ENCODE measurements at places on chromosomes 7 and 10. TPM values are rescaled to one million over a fixed set of nuclear protein-coding genes. Genes with fewer than 3 reads are reported as not detected.

DNA sequence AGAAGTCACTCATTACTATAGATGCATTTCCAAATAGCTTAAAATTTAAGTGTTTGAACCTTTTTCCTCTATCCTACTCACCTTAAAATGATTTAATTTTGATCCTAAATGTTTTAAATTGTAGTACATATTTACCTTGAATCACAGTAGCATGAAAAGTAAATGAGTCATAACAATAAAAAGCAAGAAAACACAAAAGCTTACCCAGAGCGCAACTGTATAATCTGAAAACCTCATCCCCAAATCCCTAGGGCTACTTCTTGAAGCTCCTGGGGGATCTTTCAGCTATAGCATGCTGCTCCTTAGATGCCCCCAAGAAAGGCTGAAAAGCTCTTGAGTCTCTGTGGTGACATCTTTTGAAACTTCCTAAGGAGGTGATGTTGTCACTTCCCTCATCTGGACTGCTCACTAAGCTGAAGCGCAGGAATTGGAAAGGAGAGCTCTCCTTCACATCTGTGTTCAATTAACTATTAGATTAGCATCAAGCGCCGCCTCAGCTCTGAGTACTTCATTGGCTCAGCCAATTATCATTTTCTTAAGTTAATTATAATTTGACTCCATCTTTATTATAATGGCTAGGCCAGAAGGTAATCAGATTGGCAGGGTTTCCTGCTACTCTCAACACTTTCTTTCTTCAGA is 60.2 kb downstream of the SEMA3E start:
- no peak for DNase-seq

DNA sequence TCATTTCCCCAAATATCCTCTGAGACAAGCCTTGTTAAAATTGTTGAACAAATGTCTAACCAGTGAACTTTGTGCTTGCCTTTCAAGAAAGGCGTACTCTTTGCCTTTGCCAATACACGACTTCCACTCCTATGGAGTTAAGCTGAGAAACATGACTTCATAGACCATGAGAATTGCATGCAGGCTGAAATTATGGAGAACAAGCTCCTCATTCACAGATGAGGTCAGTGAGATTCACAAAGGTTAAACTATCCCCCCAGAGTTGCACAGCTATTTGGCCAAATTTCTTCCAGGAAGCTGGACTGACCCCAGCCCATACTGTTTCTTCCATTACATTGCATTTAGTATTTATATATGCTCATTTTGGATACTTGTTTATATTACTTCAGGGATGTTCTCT is 221.4 kb upstream of the SEMA3C start:
- DNase-seq = no peak

DNA sequence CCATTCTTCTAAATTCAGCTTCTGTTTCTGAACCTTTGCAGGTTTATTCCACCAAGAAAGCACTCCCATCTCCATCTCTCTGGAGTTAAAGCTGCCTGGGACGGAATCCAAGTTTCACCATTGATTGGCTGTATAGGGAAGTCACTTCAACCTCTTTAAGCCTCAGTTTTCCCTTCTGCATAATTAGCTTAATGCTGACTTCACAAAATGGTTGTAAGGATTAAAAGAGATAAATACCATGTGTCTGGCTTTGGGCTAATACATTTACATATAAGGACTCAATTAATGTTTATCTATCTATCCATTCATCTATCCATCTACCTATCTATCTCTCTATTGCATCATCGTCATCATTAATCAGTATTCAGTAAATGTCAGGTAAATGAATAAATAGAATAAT is 629.6 kb upstream of the MGMT start:
- DNase-seq = no peak

The TRPV5 gene
- not detected for total RNA-seq

The POM121C gene
- total RNA-seq = 47.3 TPM

The OR2A7 gene
- total RNA-seq = 22.6 TPM

- no peak for DNase-seq
Observed at GRCh38 chr10:47295411-47295810, 4.6 kb upstream of the GDF10 start.

- DNase-seq = no peak
Observed at GRCh38 chr7:139230484-139230773, 608 bp upstream of the UBN2 start.

The STAG3 gene
- 1.7 TPM for total RNA-seq

DNA sequence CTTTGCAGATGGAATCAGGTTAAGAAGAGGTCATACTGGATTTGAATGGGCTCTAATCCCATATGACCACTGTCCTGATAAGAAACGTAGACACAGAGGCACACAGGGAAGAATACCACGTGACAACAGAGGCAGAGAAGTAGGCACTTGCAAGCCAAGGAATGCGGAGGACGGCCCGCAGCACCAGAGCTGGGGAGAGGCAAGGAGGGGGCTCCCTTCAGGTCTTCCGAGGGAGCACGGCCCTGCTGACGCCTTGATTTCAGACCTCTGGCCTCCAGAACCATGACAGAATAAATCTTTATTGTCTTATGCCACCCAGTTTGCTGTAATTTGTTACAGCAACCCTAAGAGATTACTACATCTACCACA is 44.7 kb upstream of the TMEM213 start:
- DNase-seq = no peak

- DNase-seq = no peak
Observed at GRCh38 chr7:21383227-21384220, 44.4 kb upstream of the SP4 start.

The NEBL gene
- 0.83 TPM for total RNA-seq

- no peak for DNase-seq
Observed at GRCh38 chr7:11517853-11518252, 314.1 kb downstream of the THSD7A start.

The BMI1 gene
- total RNA-seq = 39.6 TPM

DNA sequence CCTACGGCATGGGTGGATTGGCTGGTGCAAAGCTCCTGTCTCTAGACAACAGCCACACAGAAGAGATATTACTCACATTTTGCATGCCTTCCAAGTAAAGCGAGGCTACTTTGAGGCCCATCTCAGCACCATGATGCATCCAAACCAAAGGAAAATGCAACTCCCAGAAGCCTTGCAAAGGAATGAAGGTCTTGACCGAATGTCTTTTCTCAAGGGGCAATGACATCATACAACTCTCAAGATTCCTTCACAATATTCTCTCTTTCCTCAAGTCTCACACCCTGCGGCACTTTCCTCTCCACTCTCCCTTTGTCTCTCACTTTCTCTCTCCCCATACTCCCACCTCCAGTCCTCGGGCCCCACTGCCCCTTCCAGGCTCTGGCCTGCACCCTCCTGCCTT is 44.8 kb upstream of the CPXM2 start:
- DNase-seq = no peak

GRCh38 chr7:101792051-101792681 is 25.3 kb upstream of the CUX1 start:
- peak; percentile 41 for DNase-seq

GRCh38 chr7:40211276-40212003 is 76.6 kb downstream of the SUGCT start:
- DNase-seq = no peak

The PON1 gene
- 0.55 TPM for total RNA-seq
